ENCODE measurements at places on chromosomes 7 and 10.

- ATAC-seq, result no peak
These were observed 190.1 kb downstream of the PRPF18 start for GRCh38 chr10:13776861-13777311.

DNA sequence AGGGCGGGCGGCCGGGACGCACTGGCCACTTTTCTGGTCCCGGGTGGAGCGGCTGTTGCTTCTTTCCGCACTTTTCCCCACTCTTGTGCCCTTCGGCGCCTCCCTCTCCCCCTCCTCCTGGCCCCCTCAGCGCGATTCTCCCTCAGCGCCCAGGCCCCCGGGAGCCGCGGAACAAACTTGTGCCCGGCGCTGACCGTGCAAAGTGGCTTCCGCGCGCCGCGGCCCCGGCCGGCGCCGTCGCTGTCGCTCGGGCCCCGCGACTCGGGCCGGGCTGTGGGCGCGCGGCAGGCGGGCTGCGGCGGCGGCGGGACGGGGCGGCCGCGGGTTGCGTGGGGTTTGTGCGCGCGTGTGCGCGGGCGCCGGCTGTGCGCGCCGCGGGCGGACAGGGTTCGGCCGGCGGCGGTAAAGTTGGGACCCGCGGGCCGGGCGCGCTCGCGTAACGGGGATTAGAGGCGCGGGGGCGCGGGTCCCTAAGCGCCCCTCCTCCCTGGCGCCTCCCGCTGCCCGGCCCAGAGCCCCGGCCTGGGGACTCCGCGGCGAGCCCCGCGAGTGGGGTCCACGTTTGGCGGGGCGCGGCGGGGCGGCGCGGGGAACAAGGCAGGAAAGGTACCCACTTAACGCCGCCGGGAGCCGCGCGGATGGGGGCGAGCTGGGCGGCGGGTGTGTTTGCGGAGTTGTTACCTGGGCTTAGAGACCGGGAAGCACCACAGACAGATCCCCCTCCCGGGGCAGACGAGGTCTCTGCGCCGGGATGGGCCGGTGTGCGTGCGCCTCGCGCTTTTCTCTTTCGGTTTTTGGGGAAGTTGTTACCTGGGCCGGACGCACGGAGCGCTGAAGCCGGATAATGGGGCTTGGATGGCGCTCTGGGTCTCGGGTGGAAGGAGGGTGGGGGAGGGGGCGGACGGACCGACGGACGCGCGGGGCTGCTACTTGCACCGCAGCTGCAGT is 860 bp downstream of the ZEB1 start:
- ATAC-seq, result peak; percentile 20

DNA sequence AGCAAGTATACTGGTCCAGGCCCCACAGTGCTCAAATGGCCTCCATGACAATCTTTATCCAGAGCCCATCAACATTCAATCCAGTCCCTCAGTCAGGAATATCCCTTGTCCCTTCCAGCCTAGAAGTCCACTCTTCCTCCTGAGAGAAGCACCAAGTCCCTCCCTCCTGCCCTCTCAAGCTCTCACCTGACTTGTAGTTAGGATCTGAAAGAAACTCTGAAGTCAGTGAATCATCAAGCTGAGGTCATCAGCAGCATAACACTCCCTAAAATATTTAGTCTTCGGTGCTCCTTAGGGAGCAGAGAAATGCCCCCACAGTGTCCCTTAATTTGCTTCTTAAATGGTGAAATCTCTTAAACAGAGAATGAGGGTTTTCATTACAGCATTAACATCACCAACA is 31.0 kb downstream of the GRM8 start:
- no peak for ATAC-seq

DNA sequence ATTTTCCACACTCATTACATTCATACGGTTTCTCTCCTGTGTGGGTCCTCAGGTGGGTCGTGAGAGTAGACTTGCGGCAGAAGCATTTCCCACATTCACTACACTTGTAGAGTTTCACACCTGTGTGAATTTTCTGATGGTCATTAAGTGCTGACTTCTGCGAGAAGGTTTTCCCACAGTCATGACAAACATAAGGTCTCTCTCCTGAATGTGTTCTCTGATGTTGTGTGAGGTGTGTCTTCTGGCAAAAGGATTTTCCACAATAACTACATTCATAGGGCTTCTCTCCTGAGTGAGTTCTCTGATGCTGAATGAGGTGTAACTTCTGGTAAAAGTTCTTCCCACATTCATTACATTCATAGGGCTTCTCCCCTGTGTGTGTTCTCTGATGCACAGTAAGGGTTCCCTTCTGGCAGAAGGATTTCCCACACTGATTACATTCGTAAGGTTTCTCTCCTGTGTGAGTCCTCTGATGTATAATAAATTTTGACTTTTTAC is 15.1 kb downstream of the ZNF12 start:
- ATAC-seq, result no peak

GRCh38 chr7:136134503-136134902 is 157.3 kb upstream of the MTPN start:
- ATAC-seq, result no peak
